ENCODE measurements at places on chromosomes 1 and 21. TPM values are rescaled to one million over a fixed set of nuclear protein-coding genes. Genes with fewer than 3 reads are reported as not detected.

GRCh38 chr1:236066828-236067386 is 2.0 kb upstream of the NID1 start:
- peak; percentile 58 for DNase-seq

- DNase-seq: peak; percentile 57
These were observed 15.2 kb downstream of the PRR9 start for GRCh38 chr1:153232553-153232952.

- peak; percentile 48 for DNase-seq
These were observed 779 bp upstream of the DEGS1 start for GRCh38 chr1:224182057-224182865.

- DNase-seq: no peak
These were observed 613 bp upstream of the ERO1B start for GRCh38 chr1:236282425-236282716.

- DNase-seq: no peak
These were observed 151.9 kb upstream of the C8B start for GRCh38 chr1:57117753-57118152.

DNA sequence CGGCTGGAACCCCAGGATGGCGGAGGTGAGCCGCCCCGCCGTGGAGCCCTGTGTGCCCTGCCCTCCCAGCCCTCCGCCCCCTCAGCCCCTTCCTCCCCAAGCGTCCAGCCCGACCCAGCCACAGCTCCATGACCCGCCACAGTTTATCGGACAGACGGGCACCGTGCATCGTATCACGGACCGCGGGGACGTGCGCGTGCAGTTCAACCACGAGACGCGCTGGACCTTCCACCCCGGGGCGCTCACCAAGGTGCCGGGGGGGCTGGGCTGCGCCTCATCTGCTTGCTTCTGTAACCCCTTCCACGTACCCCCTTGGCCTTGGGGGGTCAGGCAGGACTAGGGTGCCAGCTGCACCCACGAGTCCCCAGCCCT is 6.6 kb upstream of the MMP23B start:
- no peak for DNase-seq

DNA sequence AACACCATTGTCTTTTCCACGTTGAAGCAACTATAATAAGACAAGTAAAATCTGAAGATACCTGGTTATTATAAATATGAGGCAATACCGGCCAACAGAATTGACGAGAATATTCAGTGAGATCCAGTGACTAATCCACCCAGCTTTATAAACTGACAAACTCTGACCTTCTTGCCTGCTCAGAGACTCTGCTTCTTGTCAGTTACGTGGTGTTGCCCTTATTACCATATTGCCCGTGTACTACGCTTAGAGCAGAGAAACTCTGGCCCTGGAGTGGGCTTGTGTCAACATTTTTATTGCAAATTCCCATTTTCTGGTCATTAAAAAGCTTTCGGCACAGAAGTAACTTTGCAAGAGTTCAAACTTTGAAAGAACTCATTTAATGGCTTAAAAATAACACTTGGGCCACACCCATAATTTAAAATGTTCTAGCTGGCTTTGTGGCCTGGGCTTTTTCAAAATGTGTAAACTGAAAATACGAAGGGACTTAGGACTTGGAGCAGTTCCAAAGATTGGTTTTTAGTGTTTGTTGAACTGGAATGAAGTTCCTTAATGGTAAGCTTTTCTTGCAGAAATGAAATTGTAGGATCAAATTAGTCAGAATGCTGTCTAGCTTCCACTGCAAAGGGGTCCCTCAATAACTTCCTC is 266.2 kb downstream of the LMO4 start:
- no peak for DNase-seq

DNA sequence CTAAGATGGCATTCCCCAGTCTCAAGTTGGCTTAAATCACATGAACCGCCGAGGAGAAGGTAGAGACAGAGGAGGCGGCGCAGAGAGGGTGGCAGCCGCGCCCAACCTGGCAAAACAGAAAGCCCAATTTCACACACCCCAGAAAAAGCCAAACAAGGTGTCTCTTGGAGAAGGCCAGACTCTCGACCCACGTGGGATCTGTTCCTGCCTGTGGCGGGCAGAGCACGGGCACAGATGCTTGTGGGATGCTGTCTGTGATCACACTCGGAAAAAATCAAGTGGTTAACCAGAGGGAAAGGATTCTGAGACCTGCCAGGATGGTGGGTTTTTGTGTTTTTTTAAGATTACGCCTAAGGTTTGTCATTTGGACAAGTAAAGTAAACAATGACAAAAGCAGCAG is 80.7 kb downstream of the MRPL37 start:
- no peak for DNase-seq

DNA sequence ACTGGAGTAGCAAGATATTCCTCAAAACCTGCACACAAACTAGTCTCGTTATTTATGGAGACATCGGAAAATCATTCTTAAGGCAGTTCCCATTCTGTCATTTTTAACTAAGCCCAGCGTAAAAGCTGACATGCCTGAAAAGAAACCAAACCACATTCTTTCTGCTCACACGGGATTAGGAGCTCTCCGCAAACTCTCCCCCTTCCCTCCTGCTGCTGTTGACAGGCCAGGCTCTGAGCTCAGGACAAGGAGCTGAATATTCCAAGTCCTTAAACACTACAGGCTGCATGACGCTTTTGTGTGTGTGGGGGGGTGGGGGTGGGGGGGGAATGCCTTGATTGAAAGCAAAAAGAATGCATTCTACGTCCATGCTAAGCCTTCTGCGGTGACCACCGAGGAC is 5.2 kb downstream of the OLIG1 start:
- no peak for DNase-seq

DNA sequence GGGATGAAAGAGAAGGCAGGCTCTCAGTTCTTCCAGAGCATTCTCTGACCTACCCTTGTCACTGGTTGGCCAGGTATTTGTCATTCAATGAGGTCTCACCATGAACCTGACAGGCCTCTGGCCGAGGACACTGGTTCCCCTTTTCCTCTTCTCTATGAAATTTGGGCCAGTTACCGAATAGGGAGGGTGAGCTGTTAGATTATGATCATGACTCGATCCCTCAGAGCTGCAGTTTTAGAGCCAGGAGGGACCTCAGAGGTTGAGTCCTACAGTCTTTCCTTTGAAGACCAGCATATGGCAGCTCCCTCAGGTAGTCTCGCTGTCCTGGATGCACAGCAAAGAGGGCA is 29.5 kb upstream of the CLSTN1 start:
- no peak for DNase-seq

DNA sequence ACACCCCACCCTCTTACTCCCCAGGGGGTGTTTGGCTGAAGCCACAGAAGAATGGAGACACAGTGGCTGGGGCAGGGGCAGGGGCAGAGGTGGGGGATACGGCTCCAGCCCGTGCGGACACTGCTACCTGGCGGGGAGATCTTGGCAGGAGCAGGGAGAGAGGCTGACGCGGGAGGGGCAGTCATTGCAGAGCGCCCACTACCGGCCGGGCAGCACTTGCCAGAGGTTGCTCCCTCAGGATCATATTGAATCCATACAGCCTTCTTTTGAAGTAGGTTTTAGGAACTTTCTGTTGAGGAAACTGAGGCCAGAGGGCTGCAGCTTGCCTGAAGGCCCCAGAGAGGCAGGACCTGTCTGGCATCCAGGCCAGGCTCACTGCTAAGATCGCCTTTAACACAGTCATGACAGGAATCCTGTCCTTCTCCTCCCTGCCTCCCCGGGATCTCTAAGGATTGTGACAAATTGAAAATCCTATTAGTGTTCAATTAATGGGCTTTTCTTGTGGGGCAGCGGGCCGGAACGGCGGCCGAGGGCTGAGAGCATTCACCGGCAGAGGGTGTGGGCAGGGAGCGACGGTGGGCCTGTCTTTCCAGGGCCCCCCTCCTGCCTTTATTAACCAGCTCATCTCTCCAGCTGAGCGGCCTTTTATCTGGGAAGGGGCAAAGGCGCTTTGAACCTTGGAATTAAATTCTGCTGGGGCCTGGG is 65.5 kb upstream of the WNT4 start:
- DNase-seq: no peak

- no peak for DNase-seq
These were observed 2.0 kb upstream of the RABGAP1L start for GRCh38 chr1:174157157-174157806.

TP73 gene
- total RNA-seq: not detected

TRIM17 gene
- not detected for total RNA-seq

OR2T2 gene
- total RNA-seq: not detected

F13B gene
- total RNA-seq: not detected

ZNF593OS gene
- total RNA-seq: not detected

KIAA1614 gene
- total RNA-seq: 2.0 TPM

MMP23B gene
- 4.2 TPM for total RNA-seq

Data from Peyer's patch (tissue), 4 donors.